ENCODE measurements at places on chromosomes 16 and 17.
A peak's percentile ranks its signal among the peaks of the same experiment; 100 is the strongest.

DNA sequence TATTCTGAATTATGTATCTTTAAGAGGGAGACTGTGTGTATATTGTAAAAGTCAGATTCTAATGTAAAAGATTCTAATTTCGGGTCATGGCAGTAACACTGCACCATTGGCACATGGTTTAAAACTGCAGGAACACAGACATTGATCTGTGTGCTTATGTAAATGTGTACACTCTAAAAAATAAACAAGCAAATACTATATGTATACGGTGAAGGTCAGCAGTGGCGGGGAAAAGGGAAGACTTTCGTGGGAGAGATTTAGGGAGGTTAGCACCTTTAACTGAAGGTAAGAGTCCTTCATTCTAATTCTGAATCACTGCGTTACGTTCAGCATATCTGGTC is 157.8 kb upstream of the FAM20A start:
- no peak for DNase-seq

- DNase-seq, result no peak
These were observed 75.5 kb downstream of the STH start for GRCh38 chr17:46074540-46074939.

DNA sequence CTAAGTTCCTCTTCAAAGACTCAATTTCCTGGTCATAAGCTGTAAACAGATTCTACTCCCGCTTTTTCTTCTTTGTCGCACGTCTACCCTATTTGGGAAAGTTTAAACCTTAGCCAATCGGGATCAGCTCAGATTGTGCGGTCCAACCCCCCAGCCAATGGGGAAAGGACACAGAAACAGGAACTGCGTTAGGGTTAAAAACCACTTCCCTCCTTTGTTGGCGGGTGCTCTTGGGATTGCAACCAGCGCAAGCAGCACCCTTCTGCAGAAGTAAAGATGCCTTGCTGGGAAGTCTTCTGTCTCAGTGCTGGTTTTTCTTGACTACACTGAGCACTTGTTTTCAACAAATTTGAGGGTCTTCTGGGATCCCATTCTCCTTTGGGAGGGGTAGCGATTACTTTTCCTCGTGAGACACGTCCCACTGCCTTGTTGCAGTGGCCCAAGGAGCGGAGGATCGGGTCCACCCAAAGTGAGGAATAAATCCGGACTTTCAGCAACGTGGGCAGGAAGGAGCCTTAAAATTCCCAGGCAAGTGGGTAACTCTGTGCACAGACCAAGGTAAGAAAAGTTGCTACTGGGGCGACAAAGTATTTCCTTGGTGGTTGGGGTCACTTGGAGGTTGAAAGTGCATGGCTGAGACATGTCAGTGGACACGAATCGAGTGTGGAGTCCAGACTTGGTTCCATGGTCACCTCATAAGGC is 1.0 kb upstream of the YPEL3 start:
- DNase-seq, result no peak

DNA sequence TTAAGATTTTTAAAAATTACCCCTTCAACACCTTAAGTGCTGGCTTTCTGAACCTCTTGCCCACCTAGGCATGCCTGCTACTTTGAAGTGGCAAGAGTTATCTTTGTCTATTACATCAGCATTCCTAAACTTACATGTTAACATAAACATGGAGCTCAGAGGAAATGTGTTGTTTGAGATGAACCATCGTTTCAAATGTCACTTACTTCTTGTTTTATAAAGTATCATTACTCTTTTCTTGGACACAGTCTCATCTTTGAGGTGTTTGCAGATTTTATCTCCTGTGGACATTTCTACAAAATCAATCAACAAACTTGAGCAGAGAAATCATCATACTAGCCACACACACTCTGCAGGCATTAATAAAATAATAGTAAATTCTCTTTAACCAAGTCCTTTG is 184.9 kb downstream of the WWOX start:
- DNase-seq, result no peak

GRCh38 chr16:15856901-15857698 is at the start of gene MYH11:
TSS of gene MYH11 (minus strand) at chr16:15857028. CDS start at chr16:15838252, 18,776 bp downstream.
- DNase-seq, result peak; percentile 55
